ENCODE measurements at places on chromosomes 12 and 14. TPM values are rescaled to one million over a fixed set of nuclear protein-coding genes. Genes with fewer than 3 reads are reported as not detected.

GRCh38 chr14:62144863-62145262 lies 382.6 kb downstream of the SNAPC1 start:
- DNase-seq = no peak

GRCh38 chr14:52735921-52736489 lies 6.0 kb downstream of the STYX start:
- no peak for DNase-seq

DNA sequence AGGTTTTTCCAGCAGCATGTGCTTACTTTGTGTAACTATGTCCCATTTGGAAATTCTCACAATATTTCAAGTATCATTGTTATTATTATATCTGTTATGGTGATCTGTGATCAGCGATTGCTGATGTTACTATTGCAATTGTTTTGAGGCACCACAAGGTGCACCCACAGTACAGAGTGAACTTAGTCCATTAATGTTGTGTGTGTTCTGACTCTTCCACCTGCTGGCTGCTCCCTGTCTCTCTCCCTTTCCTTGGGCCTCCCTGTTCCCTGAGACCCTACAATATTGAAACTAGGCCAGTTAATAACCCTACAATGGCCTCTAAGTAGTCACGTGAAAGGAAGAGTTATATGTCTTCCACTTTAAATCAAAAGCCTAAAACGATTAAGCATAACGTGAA lies 153.9 kb downstream of the PIK3C2G start:
- DNase-seq = no peak

DNA sequence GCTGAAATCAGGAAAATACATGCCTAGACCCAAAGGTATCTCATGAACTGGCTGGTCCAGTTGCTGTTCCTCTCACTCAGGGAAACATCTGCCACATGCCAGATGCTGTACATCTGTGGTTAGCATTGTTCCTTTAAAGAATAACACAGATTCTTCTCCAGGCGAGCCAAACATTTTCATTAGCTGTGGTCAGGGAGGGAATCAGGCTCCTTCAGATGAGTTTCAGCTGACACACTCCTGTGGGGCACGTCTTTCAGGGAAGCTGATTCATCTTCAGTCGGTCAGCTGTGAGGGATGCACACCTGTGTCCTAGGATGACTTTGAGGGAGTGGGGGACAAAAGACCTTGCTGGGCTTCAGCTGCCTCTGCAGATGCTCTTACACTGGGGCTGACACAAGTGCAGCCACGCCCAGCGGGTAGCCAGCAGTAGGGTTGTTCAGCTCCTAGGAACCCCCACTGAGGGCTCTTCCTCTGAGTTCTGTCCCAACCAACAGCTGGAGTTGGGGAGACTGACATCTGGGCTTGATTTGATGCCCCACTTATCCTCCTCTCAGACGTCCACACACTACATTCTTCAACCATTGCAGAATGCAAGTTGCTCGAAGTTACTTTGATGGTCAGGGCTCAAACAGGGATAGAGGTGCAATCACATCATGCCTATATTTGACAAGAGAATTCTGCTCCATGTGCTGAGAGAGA lies 155.0 kb downstream of the NUAK1 start:
- no peak for DNase-seq

DNA sequence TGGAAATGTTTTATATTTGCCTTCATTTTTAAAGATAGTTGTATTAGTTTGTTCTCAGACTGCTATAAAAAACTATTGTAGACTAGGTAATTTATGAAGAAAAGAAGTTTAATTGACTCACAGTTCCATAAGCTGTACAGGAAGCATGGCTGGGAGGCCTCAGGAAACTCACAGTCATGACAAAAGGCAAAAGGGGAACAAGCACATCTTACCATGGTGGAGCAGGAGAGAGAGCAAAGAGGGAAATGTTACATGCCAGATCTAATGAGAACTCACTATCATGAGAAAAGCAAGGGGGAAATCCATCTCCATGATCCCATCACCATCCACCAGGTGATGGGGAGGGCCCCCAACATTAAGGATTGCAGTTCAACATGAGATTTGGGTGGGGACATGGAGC lies 35.5 kb upstream of the UNC79 start:
- DNase-seq = no peak

DNA sequence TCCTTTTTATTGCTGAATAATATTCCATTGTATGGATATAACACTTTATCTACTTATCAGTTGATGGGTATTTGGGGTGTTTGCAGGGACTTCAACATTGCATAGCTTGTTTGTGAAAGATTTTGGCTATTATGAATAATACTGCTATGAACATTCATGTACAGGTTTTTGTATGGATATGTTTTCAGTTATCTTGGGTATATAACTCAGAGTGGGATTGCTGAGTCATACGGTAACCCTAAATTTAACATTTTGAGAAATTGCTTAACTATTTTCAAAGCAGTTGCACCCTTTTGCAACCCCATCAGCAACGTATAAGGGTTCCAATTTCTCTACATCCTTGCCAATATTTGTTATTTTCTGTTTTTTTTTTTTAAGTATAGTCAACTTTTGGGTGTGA lies 27.3 kb upstream of the HELB start:
- DNase-seq = no peak

- DNase-seq = peak; percentile 68
These were observed 74.0 kb downstream of the CCDC92 start for GRCh38 chr12:123898673-123899072.

DNA sequence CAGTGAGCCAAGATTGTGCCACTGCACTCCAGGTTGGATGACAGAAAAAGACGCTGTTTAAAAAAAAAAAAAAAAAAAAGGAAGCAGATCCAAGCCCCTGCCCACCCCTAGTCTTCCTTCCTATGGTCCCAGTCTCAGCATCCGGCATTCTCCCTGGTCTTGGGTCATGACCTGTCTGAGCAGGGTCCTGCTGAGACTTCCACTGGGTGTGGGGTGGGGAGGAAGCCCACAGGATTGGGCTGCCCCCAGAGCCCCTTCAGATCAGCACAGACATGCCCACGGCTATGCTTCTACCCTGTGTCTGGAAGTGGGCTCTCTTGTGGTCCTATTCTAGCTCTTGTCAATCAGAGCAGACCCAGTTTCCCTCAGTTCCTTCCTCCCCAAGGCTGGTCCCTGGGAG lies 12.6 kb upstream of the PLEK2 start:
- no peak for DNase-seq

DNA sequence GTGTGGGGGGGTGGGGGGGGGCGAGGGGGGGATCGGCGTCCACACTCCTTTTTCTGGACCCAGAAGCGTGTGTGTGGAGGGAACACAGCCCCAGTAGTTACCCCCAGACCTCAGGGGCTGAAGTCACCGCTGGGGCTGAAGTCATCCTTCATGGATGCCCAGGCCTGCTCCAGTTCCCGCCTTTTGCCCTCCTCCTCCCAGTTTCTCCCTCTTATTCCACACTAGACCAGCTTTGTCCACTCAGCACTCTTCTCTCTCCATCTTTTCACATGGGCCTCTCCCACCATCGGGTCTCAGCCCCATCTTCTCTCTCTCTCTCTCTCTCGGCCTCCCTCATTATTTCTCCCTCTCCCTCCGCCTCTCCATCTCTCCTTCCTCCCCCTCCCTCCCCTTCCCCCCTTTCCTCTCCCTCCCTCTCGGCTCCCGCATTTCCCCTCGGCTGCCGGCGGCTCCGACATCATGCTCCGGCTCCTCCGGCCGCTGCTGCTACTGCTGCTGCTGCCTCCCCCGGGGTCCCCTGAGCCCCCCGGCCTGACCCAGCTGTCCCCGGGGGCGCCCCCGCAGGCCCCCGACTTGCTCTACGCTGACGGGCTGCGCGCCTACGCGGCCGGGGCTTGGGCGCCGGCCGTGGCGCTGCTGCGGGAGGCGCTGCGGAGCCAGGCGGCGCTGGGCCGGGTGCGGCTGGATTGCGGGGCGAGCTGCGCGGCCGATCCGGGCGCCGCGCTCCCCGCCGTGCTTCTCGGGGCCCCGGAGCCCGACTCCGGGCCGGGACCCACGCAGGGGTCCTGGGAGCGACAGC lies at the start of gene P3H3:
TSS of gene P3H3 (plus strand) at position 426 of the 799 bp plus-strand sequence. CDS start at position 460, 34 bp downstream.
- peak; percentile 78 for DNase-seq

- DNase-seq = no peak
These were observed 250.0 kb upstream of the E2F7 start for GRCh38 chr12:77315407-77315806.

DNA sequence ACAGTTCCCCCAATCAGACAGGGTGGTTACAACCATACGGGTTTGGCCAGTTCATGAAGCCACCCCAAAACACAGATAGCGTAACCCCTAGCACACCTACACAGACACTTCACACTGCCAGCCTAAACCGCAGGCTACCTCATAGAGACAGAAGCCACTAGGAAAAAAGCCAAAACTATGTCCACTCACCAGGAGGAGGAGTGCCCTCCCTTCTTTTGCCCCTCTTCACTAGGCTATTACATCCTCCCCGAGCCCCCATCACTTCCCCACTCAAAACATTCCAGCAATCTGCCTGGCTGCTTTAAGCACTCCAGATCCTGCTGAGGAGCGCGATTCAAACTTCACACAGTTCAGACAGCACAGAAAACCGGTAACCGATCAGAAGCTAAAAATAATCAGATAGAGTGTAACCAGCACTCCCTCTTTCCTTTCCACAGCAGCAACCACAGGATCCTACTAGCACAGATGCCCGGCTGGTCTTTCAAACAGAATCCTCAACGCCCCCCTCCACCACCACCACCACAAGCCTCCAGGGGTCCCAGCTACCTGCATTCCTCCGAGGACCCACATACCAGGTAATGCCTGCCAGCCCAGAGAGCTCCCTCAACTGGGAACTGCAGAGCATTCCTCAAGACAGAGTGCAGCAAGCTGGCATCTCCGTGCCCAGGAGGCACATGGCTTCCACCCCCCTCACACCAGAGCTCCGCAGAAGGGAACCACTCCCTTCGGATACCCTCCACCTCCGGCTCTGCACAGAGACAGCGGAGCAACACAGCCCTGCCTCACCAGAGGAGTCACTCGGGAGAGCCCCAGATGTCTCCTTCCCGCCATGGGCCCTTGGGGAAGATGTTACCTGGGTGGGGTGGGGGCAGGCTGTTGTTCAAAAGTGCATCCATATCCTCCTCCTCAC lies 1.5 kb downstream of the CHD4 start:
- DNase-seq = no peak

GRCh38 chr14:75648066-75648838 lies 12.4 kb downstream of the ERG28 start:
- DNase-seq = no peak

C1R gene
- 1,570 TPM for total RNA-seq

ZFC3H1 gene
- 71.7 TPM for total RNA-seq

CLEC6A gene
- not detected for total RNA-seq

GALNT16 gene
- total RNA-seq = 7.0 TPM

C12orf57 gene
- 197 TPM for total RNA-seq

Data from aorta (tissue), 5 donors.